ENCODE measurements at places on chromosomes 2 and 18. TPM values are rescaled to one million over a fixed set of nuclear protein-coding genes. Genes with fewer than 3 reads are reported as not detected.

The CYBRD1 gene
- total RNA-seq = 18.4 TPM

The UGT1A5 gene
- not detected for total RNA-seq

The MAL gene
- 3.1 TPM for total RNA-seq

DNA sequence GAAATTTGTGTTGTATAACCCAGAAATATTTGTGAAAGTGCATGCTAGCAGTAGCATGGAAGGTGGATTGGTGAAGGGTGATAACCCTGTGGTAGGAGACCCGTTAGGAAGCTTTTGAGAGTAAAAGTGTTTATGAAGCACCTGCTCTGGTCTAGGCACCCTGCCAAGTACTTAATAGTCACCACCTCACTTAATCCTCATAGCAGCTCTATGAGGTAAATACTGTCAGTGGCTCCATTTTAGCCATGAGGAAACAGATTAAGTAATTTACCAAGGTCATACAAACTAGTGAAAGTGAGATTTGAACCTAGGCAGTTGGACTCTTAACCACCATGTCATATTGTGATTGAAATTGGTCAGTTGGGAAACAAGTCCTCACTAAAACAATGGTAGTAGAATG lies 66.8 kb downstream of the TET3 start:
- no peak for DNase-seq

DNA sequence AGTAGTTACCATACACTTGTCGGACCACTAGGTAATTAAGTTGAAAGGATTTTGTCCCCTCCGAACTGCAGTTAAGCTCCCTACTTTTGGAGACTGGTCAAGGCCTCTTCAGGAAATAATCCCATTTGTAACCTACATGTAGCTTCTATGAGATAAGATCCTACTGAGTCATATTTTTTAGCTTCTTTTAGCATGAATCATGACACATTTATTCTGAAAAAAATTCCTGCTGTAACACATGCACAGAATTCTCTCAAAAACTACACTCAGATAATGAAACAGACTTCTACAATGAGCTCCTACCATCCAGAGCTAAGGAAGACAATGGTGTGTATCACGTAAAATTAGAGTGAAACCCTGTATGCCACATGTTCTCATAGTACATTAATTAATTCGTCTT lies 100.7 kb upstream of the CCDC195 start:
- no peak for DNase-seq

DNA sequence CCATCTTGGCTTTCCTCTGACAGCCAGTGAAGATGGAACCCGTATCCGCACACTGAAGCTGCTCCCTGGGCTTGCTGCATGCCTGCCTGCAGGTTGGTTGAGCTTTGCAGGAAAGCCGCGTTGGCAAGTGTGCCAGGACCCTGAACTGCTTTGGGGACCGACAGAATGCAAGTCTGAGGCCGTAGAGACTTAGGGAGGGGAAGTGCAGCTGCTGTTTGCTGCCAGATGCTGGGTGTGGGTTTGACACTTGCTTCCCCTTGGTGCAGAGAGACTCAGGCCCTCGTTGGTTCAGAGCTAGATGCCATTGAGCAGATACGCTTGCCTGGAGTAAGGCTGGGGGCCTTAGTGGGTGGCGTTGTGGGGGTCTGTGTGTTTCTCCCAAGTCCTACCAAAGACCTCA lies 13.1 kb upstream of the PHLPP1 start:
- no peak for DNase-seq

GRCh38 chr18:6441200-6441599 lies 26.5 kb upstream of the L3MBTL4 start:
- no peak for DNase-seq

DNA sequence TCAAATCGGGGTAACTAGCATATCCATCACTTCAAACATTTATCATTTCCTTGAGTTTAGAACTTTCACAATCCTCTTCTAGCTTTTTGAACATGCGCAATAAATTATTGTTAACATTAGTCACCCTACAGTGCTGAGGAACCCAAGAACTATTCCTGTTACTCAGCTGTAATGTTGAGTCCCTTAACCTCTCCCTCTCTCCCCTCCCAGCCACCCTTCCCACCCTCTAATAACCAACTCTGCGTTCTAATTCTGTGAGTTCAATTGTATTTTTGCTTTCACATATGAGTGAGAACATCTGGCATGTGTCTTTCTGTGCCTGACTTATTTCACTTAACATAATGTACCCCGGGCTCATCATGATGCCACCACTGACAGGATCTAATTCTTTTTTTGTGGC lies 78.6 kb upstream of the RANBP2 start:
- DNase-seq = no peak

- DNase-seq = no peak
Measured at GRCh38 chr18:46502444-46502843, 154.6 kb downstream of the LOXHD1 start.

The GALR1 gene
- total RNA-seq = not detected

DNA sequence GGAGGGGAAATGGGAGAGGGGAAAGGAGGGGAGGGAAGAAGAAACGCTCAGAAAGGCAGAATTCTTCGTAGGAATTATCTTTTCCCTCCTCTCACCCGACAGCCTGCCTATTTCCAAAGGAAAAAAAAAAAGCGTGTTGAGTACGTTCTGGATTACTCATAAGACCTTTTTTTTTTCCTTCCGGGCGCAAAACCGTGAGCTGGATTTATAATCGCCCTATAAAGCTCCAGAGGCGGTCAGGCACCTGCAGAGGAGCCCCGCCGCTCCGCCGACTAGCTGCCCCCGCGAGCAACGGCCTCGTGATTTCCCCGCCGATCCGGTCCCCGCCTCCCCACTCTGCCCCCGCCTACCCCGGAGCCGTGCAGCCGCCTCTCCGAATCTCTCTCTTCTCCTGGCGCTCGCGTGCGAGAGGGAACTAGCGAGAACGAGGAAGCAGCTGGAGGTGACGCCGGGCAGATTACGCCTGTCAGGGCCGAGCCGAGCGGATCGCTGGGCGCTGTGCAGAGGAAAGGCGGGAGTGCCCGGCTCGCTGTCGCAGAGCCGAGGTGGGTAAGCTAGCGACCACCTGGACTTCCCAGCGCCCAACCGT lies at the start of gene GAD1:
TSS of gene GAD1 (plus strand) at position 384 of the 589 bp plus-strand sequence. CDS start 1,705 bp downstream, outside the sequence.
- no peak for DNase-seq

GRCh38 chr2:74301262-74301661 lies 42.0 kb downstream of the SLC4A5 start:
- no peak for DNase-seq

The SALL3 gene
- 0.10 TPM for total RNA-seq

The IL1F10 gene
- not detected for total RNA-seq

DNA sequence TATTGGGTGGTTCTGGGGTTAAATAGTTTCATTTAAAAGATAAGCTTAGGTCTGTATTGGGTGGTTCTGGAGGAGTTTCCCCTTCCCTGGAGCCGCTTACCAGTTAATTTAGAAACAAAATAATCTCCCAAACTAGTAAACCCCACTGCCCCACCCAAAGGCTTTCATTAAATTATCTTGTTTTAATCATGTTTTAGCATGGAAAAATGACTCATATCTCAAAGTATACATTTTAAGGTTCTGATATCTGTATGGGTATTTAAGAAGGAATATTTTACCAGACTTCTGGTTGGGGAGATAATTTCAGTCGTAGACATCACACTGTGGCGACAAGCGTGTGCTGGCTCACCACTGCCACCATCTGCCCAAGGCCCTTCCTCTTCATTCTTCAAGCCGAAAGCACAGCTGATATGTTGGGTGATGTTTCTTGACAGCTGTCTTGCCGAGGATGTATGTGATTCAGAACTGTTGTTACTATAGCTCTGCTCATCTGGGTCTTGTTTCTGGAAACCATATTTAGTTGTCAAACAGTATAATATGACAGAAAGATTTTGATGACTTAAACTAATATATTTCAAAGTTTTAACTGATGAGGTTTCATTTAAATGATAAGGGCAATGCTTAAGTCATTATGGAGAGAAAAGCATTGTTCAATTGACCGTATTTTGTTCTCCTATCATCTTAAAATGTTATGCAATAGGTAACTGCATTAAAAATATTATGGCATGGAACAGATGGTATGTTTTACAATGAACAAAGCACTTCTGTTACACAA lies 5.1 kb downstream of the FIGLA start:
- DNase-seq = no peak

GRCh38 chr18:26893996-26894395 lies 28.5 kb upstream of the AQP4 start:
- no peak for DNase-seq

GRCh38 chr2:207253666-207254345 lies 88.1 kb upstream of the KLF7 start:
- no peak for DNase-seq

The PJVK gene
- total RNA-seq = 0.15 TPM

DNA sequence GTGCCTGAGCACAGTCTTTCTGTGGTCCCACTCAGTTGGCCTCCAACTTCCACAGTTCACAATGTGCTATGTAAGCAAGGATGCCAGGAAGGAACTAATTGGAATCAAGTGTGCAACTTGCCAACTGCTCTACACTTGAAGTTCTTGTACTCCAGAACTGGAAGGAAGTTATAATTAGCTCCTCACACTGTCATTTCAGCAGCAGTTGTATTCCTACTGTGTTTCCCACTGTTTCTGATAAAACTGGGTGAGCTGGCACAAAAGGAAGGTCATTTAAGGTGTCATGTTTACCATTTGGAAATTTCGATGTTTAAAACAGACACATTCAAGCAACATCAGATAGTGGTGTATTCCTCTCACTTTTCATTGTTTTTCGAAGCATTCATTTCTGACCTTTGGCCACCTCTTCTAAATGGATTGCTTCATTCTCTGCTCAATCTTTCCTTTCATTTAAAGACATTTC lies 84.2 kb downstream of the ANTXR1 start:
- DNase-seq = peak; percentile 42

The SLC9A2 gene
- not detected for total RNA-seq

DNA sequence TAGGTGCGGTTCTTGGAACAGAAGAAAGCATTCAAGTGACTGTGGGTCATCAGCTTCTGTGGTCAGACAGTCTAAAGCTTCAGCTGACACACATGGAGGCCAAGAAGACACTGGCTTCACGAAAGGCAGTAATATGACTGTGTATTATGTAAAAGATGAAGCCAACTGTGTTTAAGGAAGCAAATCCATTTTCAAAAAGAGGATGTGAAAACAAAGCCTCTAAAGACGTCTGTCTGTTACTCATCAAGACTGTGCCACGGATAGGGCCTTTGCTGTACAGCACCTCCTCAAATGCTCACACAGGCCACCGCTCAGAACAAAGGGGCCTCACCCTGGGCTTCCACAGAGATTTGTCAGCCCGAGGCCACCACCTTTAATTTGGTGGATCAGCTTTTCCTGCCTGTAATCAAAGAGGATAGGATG lies 21.1 kb upstream of the TMEM163 start:
- DNase-seq = no peak

The CDKL4 gene
- not detected for total RNA-seq

DNA sequence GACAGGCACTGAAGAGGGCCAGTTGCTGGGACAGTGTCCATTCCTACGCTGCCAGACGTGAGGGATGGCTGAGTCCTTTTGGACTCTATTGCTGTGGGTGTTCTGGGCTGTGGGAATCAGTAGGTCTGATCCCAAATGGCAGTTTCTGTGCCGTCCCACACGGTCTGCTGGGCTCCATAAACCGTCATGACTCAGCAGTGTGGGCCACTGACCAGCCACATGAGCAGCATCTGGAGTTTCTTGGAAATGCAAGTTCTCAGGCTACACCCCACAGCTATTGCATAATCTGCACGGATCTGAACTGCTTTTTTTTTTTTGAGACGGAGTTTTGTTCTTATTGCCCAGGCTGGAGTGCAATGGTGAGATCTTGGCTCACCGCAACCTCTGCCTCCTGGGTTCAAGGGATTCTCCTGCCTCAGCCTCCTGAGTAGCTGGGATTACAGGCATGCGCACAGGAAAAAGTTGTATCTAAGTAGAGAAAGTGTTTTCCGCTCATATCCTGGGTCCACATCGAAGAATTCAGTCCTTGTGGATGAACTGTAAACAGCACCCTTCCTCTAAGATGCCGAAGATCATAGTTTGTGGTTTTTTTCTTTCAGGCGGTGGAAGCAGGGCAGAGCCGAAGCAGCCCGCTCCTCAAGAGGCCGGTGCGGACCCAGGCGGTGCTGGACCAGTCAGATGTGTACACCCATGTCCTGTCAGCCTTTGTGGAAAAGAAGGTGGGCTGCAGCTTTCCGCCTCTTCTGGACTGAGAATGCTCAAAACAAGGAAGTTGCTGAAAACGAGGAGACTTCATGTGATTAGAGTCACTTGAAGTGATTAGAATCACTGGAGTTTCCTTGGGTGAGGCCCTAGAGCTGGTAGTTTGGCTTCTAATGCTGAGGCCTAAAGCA lies 25.5 kb downstream of the RMC1 start:
- no peak for DNase-seq

DNA sequence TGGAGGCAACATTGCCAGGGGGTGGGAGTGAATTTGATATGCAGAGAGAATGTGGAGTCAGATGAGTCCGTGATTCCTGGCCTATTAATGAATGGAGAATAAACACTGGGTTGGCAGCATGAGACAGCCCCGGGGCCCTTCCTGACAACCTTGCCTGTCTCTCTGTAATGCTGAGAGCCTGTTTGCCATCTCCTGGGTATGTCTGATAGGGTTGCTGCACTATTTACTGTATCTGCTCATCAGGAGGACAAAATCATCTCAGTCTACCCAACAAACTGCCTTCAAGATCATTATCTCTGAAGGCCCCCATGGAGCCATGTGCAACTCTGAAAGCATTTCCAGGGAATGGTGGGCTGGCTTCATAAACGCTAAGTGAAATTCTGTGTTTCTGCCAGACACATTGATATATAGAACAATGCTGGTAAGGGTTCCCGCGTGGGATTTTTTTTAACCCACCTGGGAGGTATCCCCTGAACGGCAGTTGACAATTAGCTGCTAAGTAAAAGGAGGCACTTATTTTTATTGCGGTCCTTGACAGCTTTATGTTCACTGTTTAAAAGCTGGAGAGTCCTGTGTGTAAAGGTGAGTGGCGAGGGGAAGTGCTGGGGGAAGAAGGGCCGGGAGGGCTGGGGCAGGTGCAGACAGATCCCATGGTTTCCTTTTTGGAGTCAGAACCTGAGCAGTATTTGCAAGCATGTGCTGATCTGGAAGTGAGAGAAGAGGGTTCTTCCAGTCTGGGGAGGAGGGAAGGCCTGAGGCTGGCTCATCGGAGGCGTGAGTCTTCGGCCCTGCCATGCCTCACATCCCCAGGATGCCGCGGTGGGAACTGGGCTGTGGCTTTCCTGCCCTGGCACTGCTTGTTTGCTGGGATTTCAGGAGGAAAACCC lies 64.8 kb downstream of the ARHGAP25 start:
- no peak for DNase-seq

DNA sequence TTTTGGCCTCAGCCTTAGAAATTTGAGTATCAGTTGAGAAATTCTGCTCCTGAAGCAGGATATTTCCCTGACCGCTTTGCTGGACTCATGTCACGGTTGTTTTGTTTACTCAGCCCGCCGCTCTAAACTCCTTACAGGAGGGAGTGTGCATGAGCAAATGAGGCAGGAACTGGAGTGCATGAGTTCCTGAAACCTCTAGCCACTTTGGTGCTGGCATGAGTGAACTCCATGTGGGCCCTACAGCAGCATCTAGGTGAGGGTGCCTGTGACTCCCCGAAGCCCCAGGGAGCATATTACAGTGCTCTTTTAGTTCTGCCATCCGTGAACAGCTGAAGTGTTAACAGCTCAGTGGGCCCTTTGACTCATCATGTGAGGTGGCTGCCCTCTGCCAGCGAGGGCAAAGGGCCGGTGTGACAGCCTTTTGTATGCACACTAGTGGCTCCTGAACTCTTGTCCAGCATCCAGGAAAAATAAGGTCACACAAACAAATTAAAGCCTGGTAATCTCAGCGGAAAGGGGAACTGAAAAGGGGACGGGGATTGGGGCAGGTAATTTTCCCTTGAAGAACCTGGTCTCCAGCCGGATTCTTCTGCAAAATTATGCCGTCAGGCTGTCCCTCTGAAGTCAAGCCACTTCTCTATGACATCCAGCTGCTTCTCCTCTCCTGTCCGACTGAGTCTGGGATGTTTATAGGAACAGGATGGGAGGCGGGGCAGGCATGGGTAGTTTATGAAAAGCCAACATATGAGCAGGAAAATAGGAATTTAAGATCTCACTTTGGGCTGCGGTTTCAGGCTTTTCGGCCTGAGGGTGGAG lies 1668.7 kb downstream of the SUCLG1 start:
- DNase-seq = no peak

All from glomerular endothelial cell (primary cell).